Stimulated activated CD4-positive, alpha-beta T cell treated with anti-CD3 and anti-CD28 coated beads, Interleukin-15, amount 100 ng/mL, for 1 hour (primary cell): ENCODE measurements at places on chromosomes 3 and 15.

DNA sequence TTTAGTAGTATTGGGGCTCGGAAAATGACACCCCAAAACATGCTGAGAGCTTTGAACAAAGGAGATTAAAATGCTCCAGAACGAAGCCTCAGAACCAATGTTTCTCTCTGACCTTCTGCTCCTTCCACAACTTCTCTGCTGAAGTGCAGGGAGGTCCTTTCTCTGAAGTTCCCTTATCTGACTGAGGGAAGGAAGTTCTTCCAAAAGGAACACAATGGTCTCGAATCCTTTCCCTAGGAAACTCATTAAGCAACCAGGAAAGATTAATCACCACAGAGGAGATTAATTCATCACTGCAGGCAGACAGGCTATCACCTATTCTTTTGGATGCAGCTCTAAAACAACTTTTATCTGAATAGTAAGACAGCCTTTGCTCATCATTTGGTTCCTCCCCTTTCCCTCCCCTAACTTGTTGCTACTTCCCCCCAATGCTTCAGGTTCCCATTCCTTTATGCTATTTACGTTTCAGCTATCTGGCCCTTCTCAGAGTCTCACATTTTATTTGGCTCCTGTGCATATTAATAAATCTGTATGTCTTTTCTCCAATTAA is 18.2 kb upstream of the WDR49 start:
- DNase-seq, result no peak

- DNase-seq, result no peak
Measured at GRCh38 chr3:151964743-151965142, 91.3 kb downstream of the SUCNR1 start.

- DNase-seq, result no peak
Measured at GRCh38 chr3:61093364-61093763, 157.9 kb downstream of the FHIT start.

GRCh38 chr3:140308535-140308934 is 369.3 kb upstream of the TRIM42 start:
- DNase-seq, result no peak

GRCh38 chr3:186453531-186453930 is 90.6 kb downstream of the CRYGS start:
- no peak for DNase-seq

DNA sequence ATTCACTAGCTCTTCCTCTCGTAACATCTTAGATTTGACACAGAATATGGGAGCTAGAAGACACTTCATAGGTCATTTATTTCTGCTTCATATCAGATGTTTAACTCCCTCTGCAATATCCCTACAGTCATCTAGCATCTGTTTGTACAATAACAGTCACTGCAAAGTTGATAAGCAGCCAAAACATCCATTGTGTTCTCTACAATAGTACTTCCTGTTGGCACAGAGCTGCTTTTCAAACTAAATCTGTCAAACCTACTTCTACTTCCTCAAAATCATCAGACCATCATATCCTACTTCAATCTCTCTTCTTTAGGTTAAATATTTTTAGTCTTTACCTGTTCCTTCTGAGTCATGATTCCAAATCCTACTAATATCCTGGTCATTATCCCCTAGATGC is 233.2 kb downstream of the FGF12 start:
- no peak for DNase-seq

- DNase-seq, result no peak
Measured at GRCh38 chr15:67022587-67023105, 42.8 kb upstream of the SMAD3 start.

- no peak for DNase-seq
Measured at GRCh38 chr3:181569356-181569940, 142.3 kb upstream of the SOX2 start.

- no peak for DNase-seq
Measured at GRCh38 chr3:24829011-24829581, 334.4 kb upstream of the THRB start.

DNA sequence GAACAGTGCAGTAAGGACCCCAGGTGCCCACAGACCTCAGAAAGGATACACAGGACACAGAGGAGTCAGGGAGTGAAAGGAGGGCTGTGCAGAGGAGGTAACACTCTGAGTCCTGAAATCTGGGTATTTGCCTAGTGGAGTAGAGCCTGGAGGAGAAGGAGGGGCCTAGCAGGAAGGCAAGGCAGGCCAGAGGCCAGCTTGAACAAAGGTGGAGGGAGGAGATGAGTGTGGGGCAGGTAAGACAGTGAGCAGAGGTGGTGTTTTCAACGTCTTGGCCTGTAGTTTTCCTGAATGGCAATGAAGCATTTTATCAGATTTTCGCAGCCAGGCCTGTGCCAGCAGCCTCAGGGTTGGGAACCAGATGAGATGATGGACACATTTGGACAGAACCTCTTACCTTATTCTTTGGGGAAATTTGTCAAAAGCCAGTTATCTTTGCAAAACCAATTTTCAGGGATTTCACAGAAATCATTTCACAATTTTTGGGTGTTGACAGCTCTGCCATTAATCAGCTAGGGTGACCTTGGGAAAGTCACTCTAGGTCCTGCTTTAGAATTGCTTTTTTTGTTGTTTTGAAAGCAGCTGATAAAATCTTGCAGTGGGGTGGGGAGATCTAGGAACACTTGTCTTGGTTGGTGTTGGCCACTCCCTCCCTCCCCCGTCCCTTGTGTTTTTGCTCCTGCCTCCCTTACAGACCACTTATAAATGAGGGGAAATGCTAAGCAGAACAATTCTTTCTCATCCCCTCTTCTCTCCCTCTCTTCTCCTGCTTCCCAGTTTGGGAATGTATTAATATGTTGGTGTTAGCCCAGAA is 38.4 kb downstream of the SPSB4 start:
- no peak for DNase-seq

DNA sequence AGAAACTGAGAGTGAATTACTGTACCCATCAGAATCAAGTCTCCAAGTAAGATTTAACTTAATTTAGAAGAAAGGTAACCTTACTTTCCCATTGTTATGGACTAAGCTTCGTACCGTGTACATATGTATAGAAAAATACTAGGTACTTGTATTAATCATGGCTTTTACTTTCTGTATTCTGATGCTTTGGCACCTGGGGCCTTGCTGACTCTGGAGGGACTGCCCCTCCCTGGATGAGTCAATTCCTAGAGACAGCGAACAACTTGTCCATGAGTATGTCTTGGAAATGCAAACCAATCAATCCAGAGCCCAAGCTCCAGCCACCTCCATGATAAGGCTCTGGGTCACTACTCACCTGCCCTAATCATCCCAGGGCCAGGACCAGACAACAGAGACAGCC is 50.0 kb upstream of the DGKG start:
- no peak for DNase-seq

- DNase-seq, result no peak
Measured at GRCh38 chr15:58066042-58066867, 744 bp upstream of the ALDH1A2 start.

DNA sequence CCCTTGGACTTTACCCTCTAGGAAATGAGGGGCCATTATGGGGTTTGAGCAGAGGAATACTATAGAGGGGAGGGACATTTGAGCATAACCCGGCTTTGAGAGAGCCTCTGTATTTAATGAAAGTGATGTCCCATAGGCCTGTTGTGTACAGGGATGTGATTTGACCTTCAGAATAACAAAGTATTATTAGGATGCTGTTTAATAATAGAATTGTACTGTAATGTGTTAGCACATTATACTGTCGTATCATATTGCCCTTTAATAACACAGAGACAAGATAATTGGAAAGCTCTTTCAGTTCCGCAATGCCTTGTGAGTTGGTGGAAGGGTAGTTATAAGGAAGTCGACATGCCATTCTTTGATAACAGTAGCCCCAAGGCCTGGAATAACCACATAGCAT is 328.3 kb downstream of the RYR3 start:
- no peak for DNase-seq

DNA sequence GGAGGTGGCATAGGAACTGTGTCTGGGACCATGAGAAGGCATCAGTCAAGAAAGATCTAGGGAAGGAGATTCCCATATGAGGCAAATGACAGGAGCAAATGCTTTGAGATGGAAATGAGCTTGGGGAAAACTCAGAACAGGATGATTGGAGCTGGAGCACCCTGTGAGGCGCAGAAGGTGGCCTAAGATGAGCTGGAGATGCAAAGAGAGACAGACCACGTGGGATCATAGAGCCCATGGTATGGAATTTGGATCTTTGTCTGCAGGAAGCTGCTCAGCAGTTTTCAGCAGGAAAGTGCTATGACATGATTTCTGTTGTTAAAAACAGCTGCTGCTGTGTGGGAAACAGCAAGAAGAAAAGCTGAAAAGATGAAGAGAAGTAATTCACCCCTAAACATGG is 310.6 kb downstream of the MAGI1 start:
- no peak for DNase-seq

DNA sequence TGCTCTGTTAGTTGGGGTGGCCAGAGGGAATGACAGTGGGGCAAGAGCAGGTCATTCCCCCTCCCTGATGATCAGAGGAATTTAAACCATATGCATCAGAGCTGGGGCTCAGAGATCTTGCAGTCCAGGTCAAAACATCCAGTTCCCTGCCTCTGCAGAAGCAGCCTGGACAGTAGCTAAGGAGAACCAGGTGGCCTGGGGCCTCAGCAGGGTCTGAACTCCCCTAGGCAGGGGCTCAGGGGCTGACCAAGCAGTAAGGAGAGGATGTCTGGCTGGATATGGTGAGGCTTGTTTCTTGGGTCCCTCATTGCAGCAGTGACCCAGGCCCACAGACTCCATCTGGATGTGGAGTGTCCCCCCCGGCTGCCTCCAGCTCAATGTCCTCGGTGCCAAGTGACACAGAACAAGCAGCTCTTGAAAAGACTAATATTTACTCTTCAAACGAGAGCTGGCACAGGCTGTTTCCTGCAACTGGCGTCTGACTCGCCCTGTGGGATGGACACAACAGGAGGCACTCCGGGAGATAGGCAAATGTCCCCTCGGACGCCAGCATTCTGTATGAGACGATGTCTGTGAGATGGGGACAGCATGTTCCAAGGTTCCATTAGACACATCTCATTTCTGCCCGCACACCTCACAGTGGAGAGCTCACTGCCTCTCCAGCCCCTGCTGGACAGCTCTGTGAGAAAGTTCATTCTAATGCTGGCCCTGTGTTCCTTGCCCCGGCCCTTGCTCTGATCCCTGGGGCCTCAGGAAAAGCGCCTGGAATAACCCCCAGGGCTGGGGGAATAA is 37.1 kb downstream of the SEC22C start:
- no peak for DNase-seq

DNA sequence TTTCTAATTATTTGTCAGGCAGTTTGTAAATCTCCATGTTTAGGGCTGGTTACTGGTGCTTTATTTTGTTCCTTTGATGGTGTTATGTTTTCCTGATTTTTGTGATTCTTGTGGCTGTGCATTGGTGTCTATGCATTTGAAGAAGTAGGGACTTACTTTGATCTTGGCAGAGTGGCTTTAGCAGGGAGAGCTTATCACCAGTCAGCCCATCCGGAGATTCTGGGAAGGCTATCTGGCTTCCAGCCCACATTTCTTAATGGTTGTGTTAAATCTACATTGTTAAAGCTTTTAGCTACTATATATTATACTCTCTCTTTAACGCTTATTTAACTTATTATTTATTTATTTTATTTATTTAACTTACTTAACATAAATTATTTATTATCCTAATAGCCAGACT is 35.1 kb downstream of the FBXL2 start:
- no peak for DNase-seq
